ENCODE measurements at places on chromosomes 4 and X.

DNA sequence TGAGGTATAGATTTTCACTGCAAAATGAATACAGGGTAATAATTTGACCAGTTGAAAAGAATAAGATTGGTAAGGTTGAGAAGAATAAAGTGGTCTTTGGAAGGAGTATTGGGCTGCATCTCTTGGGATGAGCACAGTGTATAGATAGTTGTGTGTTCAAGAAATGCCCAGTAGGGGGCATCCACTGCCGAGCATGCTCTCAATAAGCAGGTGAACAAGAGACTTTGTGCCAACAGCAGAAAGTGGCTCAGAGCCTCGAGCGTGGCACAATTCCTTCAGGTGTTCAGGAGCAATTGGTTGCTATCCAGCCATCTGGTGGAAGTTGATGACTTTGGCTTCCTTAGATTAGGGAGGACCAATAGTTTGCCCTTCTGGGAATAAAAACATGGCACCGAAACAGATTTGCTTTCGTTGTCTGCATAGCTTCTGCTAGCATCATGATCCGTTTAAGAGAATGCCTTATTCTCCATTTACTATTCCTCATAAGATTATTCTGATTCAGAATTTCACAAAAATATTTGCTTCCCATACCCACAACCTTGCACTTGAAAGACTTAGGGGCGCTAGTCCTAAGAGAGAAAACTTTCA, 258.1 kb upstream of the NEIL3 start:
- DNase-seq: no peak

DNA sequence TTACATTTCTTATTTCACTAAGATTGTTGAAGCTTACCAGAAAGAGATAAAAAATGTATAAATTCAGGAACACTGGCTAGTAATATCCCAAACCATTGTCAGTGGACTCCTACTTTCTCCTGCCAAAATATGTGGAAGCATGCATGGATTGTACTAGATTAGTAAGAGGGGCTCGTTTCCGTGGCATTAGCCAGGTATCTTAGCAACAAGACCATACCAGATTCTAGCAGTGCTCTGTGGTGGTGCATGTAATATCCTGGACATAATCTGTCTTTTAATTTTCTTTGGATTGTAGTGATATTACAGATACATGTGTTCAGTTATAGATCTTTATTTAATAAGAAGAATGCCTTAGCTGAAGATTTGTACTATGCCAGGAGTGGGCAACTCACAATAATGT, 371.9 kb upstream of the PITX2 start:
- DNase-seq: no peak

- no peak for DNase-seq
Measured at GRCh38 chr4:109206620-109207019, 95.8 kb downstream of the COL25A1 start.

- DNase-seq: no peak
Measured at GRCh38 chr4:180240670-180241069, 2002.5 kb upstream of the TENM3 start.

- no peak for DNase-seq
Measured at GRCh38 chr4:53702334-53703266, 111.3 kb upstream of the LNX1 start.

DNA sequence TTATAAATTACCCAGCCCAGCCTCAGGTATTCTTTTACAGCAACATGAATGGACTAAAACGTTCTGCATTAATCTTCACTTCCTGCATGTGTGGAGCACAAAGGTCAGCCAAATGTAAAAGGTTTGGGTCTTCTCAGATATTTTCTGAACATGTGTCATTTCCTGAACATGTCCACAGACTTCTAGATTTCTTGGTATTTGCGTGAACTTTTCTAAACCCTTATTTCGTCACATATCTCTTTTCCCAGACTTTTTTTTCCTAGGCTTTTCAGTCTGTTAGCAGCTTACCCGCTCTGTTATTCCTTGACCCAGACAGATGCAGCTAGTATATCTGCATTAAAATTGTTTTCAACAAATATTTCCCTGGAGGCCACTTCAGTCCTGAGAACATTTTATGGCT, 57.3 kb upstream of the USP51 start:
- no peak for DNase-seq

DNA sequence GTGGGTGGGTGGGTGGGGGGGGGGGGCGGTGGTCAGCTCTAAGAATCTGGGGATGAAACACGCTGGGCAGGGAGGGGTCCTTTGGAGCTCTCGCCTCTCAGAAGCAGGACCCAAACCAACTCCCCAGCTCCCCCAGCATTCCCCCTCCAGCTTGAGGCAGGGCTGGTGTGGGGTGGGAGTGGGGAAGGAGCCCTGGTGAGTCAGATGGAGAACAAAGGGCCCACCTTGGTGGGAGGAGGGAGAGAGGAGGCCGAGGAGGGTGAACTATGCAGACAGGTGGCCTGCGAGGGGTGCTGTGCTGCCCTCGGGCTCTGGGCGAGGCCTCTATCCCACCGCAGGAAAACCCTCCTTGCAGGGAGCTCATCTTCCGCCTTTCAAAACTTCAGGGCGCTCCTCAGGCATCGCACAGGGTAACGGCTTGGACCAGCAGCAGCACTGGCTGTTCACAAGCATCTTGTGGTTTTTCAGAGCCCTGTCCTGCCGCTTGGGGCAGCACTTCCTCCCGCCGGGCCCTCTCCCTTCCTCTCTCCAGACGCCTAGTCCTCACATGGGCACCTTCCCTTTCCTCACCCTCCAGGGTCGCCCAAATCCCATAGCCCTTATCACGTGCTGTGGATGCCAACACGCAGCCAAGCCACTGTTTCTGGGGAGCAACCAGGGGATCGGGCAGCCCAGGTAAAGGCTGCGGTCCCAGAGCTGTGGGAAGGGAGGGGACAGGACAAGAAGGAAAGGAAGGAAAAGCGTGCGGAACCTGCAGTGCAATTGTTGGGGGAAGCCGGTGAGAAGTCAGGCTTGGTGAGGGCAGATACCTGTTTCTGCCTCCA, 34.0 kb upstream of the GRPEL1 start:
- peak; percentile 32 for DNase-seq

DNA sequence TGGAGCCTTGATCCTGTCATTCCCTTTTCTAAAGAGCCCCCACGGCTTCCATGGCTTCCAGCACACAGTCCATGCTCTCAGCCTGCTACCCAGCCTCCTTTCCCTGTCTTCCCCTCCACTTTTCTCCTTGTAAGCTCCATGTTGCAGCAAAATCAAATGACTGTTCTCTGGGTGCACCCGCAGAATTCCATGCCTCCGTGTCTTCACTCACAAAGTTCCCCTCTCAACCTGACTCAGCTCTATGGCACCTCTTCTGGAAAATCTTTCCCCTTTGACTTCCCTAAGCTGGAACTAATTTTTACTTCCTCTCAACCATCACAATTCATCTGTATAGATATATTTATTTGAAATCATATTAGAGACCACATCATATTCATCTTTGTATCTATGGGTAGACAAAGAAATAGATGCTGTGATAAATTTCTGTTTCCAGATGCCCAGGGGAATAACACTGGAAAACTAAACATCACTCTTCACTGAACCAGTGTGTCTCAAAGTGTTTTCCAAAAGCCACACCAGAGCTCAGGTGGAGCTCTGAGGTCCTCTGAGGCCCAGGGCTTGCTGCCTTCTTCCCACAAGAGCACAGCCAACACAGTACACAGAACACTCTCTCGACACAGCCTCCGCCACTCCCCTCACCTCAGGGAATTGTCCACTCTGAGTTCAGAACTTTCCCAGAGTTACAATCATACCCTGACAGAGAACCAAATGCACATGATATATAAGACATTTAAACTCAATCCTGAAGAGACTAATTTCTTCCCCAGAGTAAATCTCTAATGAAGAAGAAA, 3.3 kb downstream of the SETD7 start:
- DNase-seq: no peak

DNA sequence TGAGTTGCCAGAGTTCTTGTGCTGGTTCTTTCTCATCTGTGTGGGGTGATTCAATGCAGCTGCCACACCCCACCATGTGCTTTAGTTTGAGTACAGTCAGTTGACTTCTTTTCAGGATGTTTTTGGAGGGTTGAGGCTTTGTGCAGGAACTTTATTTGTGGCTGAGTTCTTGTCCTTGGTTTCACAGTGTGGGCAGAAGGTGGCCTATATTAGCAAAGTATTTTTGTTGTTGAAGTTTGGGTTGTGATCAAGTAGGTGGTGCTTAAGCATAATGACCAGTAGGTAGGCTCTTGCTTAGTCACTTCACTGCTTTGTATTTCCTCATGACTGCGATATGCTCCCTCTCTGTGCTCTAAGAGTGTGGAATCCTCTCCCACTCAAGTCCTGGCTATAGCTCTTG, 80.3 kb downstream of the ARHGAP24 start:
- no peak for DNase-seq

GRCh38 chr4:16140231-16140878, 56.5 kb upstream of the PROM1 start:
- DNase-seq: no peak

DNA sequence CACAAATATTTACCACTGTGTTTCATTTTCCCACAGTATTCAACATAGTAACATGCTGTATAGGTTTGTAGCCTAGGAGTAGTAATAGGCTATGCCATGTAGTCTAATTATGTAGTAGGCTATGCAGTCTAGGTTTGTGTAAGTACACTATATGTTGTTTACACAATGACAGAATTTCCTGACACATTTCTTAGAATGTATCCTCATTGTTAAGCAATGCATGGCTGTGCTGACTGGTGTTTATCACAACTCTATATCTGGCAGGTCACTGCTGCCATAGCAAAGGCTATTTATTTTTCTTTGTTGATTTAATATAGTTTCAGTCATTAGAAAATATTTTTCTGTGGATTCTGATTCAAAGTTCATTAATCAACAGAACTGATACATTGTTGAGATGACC, 108.3 kb upstream of the TEX13A start:
- DNase-seq: no peak

GRCh38 chr4:152696764-152697261, 17.0 kb upstream of the TMEM154 start:
- DNase-seq: no peak

GRCh38 chr4:86959588-86960500, 25.0 kb downstream of the AFF1 start:
- DNase-seq: no peak

DNA sequence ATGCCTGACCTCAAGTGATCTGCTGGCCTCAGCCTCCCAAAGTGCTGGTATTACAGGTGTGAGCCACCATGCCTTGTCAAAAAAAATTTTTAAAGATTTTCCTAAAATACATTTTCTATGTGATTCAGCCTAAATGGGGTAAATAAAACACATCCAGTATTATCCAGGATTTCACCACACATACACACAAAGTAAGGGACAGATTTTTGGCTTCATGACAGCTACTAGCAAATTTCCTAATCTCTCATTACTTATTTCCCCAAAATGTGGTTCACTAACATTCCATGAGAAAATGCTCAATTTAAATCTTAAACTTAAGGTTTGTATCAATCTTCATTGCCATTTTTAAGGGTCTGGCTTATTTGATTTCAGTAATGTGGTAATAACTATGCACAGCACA, 348.5 kb upstream of the INTU start:
- no peak for DNase-seq

- DNase-seq: no peak
Measured at GRCh38 chr4:40458109-40458508, 123.0 kb downstream of the CHRNA9 start.

- DNase-seq: no peak
Measured at GRCh38 chr4:70706044-70706461, 15.7 kb upstream of the RUFY3 start.

DNA sequence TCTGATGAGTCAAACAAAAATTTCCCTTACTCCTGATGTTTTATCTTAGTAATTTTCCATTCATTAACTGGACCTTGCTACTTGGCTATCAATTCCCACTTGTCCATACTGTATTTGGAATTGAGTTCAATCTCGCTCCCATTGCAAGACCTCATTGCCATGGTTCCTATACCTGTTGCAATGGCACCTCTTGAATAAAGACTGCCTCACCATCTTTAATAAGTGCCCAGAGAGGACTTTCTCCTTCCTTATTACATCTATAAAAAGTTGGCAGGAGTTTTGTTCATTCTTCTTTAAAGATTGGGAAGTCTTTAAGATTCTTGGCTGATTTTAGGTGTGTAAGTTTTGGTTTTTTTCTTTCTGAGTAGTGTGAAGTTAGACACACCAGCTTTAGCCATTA, 397.4 kb downstream of the SPOCK3 start:
- no peak for DNase-seq

- no peak for DNase-seq
Measured at GRCh38 chr4:1403177-1403583, 3.1 kb downstream of the NKX1-1 start.

- no peak for DNase-seq
Measured at GRCh38 chr4:183563874-183564273, 59.0 kb downstream of the ING2 start.

DNA sequence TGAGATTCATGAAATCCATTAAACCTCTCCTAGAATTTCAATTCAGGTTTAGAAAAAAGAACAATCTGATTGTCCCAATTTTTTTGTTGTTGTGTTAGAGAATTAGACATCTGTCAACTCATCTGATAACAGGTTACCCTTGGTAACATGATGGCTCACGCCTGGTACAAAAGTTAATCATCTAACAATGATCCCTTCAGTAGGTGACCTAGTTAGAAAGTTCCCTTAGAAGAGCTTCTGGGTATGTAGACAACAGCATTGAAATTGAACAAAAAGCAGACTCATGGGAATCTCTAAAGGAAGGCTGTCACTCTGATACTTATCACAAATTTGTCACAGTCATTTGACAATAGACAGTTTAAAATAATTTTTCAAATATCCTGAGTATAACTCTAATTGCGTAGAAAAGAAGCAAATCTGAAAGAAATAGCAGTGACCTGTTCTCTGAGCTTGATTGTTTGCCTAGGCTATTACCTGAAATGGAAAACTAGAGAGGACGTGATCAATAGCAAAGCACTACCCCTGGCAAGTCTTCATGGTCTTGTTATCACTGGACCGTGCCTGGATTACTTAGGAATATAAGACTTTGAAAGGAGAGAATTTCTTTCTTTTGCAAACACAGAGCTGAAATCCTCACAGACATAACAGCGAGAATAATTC, 880.4 kb upstream of the AGA start:
- no peak for DNase-seq
